CD14-positive monocyte (primary cell): ENCODE measurements at places on chromosomes 6 and 20. TPM values are rescaled to one million over a fixed set of nuclear protein-coding genes. Genes with fewer than 3 reads are reported as not detected.

The MUCL3 gene
- polyA plus RNA-seq = not detected in 2 replicates

The ADGB gene
- polyA plus RNA-seq = not detected

The ENPP1 gene
- polyA plus RNA-seq = not detected

The CALHM4 gene
- polyA plus RNA-seq = not detected in 2 replicates

The ID4 gene
- not detected for polyA plus RNA-seq

The CDH4 gene
- not detected for polyA plus RNA-seq

The CYB5R4 gene
- 116 TPM for polyA plus RNA-seq

GRCh38 chr6:159151266-159151855 is 17.8 kb upstream of the FNDC1 start:
- no peak overlapping the region for H3K4me3 ChIP-seq
- no peaks in the 10 kb centered on the region for H3K27me3 ChIP-seq
- no peak overlapping the region for H3K27ac ChIP-seq
- peaks cover 6% of the 10 kb centered on the region for H3K4me1 ChIP-seq
- peak; percentile 66 for DNase-seq

DNA sequence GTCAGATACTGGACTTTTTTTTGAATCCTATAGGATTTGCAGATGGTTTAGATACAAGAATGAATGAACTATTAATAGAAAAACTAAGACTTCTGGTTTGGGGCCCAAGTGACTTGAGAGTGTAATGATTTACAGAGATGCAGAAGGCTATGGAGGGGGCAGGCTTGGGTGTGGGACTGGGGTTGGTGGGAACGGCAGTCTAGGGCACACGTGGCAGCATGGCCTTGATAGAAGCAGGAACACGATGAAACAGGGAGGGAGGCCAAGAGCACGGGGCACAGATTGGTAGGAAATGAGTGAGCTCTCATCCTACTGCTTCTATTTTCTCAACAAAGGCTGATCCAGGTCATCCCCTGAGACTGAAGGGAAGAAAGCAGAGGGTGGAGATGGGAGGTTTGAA is 3.4 kb upstream of the UST start:
- no peaks in the 10 kb centered on the region for H3K36me3 ChIP-seq
- H3K27me3 ChIP-seq = peaks cover 19% of the 10 kb centered on the region
- no peak overlapping the region for H3K4me3 ChIP-seq
- H3K27ac ChIP-seq = no peak overlapping the region
- DNase-seq = no peak
- peaks cover 21% of the 10 kb centered on the region for H3K4me1 ChIP-seq

GRCh38 chr20:62267543-62267942 is 29.2 kb downstream of the OSBPL2 start:
- H3K27me3 ChIP-seq = no peaks in the 10 kb centered on the region
- H3K27ac ChIP-seq = no peak overlapping the region
- DNase-seq = no peak
- no peak overlapping the region for H3K4me3 ChIP-seq
- H3K36me3 ChIP-seq = peaks cover 89% of the 10 kb centered on the region
- H3K4me1 ChIP-seq = no peaks in the 10 kb centered on the region

DNA sequence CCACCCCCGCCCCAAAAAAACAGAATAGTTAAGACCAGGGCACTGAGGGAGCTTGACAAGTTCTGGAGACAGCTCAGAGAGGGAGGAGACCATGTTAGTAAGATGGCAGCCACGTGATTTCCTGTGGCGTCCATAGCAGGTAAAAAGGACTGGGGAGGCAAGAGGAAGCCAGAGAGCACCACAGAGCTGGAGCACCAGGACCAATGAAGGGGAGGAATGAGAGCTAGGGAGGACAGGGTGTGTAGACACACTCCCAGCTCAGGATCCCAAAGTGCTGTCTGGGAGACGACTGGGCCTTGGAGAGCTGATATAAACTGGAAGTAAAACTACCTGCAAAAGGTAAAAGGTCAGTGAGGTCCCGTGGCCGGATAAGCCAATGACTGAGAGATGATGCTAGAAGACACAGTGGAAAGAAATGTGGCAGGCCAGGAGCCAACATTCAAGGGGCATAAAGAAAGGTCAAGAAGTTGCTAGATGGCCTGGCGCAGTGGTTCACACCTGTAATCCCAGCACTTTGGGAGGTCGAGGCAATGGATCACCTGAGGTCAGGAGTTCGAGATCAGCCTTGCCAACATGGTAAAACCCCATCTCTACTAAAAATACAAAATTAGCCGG is 39.0 kb downstream of the SLC23A2 start:
- peaks cover 13% of the 10 kb centered on the region for H3K4me1 ChIP-seq
- H3K27ac ChIP-seq = no peak overlapping the region
- H3K27me3 ChIP-seq = no peaks in the 10 kb centered on the region
- H3K4me3 ChIP-seq = no peak overlapping the region

DNA sequence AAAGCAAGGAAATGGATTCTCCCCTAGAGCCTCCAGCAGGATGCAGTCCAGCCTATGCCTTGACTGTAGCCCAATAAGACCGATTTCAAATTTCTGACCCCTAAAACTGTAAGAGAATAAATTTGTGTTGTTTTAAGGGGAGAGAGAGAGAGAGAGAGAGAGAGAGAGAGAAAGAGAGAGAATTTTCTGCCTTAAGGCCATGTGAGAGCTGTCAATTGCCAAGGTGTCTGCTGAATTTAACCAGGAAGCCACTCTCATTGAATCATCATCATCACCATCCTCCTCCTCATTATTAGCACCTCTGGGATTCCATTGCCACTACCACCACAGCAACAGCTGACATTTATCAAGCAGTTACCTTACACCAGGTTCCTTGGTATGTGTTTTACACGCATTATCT is 27.8 kb upstream of the TNFRSF21 start:
- no peak for DNase-seq
- peaks cover 15% of the 10 kb centered on the region for H3K4me1 ChIP-seq
- no peaks in the 10 kb centered on the region for H3K27me3 ChIP-seq
- H3K27ac ChIP-seq = no peak overlapping the region

- H3K27ac ChIP-seq = no peak overlapping the region
- no peaks in the 10 kb centered on the region for H3K27me3 ChIP-seq
- no peak overlapping the region for H3K4me3 ChIP-seq
- no peaks in the 10 kb centered on the region for H3K4me1 ChIP-seq
- H3K36me3 ChIP-seq = no peaks in the 10 kb centered on the region
- DNase-seq = no peak
Measured at GRCh38 chr6:157596886-157597285, 215.9 kb downstream of the ZDHHC14 start.

DNA sequence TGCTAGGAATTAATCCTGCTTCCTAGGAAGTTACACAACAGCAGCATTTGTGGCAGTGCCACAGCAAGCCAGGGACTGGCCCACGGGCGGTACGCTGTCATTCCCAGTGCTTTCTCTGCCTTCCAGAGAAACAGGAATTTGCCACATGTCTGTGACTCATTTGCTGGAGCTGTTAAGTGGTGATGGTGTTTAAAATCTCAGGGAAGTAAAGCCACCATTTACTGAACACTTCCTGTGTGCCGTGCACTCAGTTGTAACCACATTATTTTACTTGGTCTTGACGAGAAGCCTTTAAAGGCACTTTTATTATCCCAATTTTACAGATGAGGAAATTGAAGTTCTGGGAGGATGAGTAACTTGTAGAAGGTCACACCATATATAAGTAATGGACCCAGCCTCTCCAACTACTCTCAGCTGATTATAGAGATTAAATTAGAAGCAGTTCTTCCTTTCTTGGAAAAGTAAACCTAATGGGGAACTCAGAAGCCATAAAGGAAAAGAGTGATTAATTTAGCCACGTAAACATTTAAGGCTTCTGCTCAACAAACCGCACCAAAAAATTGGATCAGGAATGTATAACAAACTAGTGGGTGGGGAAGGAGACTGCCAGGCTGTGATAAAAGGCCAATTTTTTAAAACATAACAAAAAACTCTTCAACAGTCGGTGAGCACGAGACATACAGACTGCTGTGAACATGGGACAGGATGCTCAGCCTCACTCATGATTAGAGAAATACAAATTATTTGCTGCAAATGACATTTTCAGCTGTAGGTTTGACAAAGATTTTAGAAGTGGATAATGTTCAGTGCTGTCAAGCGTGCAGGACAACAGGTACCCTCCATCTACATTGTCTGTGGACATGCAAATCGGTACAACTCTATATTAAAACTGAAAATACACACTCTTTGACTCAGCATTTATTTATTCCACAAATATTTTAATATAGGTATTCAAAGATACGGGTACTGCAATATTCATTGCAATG is 311.2 kb downstream of the NRN1 start:
- peak overlapping the region; percentile 16 for H3K4me3 ChIP-seq
- H3K4me1 ChIP-seq = peaks cover 45% of the 10 kb centered on the region
- H3K27me3 ChIP-seq = no peaks in the 10 kb centered on the region
- DNase-seq = peak; percentile 69

GRCh38 chr6:2563635-2564034 is 187.1 kb downstream of the MYLK4 start:
- H3K27ac ChIP-seq = no peak overlapping the region
- H3K4me3 ChIP-seq = no peak overlapping the region
- no peaks in the 10 kb centered on the region for H3K36me3 ChIP-seq
- no peaks in the 10 kb centered on the region for H3K4me1 ChIP-seq
- H3K27me3 ChIP-seq = no peaks in the 10 kb centered on the region

DNA sequence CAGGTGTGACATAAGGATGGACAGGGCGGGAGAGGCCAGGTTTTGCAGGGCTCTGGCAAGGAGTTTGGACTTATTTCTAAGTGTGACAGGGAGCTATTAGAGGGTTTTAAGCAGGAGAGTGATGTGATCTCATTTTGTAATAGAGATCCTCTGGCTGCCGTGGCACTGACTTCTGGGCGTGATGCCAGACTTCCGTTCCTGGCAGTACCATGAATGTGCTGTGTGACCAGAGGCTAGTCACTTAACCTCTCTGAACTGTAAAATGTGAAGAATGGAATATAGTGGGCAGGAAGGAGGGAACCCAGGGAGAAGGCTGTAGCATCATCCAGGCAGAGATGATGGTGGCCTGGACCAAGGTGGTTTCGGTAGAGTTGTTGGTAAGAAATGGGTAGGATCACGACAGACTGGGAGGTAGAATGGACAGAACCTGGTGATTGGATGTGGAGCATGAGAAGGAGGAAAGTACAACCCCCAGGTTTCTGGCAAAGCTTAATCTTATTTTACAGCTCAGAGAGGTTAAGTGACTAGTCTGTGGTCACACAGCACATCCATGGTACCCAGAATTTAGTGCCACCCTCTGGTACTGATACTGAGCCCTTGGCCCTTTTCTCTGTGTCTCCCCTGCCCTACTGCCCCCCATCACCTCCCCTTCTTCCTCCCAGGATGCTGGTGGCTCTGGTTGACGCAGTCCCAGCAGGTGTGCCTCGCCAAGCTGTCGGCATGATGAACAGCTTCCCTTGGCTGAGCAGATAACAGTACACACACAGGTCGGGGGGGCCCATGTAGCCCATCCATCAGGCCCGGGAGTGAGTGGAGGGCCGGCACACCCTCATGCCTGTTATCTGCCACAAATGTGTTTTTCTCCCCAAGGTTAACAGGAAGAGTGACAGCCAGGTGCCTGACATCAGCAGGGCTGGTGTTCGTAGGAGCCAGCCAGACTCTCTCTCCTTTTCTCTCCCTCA is 52.9 kb upstream of the CTNNBL1 start:
- H3K27ac ChIP-seq = no peak overlapping the region
- no peaks in the 10 kb centered on the region for H3K4me1 ChIP-seq
- H3K36me3 ChIP-seq = no peaks in the 10 kb centered on the region
- DNase-seq = no peak
- H3K4me3 ChIP-seq = no peak overlapping the region
- H3K27me3 ChIP-seq = peaks cover 7% of the 10 kb centered on the region

DNA sequence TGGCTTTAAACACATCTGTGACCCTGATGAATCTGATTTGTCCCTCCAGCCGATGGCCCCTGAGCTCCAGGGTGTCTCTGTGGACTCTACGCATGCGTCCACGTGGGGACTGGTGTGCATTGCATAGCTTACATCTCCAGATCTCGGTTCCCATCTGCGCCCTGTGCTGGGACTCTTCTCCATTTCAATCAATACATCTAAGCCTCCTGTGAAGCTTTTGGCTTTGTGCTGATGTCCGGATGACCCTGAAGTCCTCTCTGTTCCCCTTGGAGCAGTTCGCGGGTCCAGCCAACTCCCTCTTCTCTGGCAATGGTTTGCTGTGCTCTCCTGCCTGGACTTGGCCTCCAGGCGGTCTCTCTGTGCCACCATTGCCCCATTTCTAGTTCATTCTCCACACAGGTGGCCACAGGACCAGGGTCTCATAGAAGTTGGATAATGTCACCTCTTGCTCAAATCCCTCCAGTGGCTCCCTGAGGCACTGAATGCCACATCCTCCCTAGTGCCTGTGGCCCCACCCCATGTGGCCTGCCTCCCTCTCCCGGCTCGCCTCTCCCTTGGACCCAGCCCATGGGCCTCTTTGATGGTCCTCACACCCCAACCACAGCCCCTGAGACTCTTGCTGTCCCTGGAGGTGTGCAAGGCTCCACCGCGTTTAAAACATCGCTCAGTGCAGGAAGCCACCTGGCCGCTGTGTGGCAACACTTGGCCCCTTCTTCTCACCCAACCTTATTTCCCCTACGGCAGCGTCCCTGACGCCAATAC is 155.4 kb downstream of the SYCP2 start:
- no peak overlapping the region for H3K4me3 ChIP-seq
- H3K4me1 ChIP-seq = no peaks in the 10 kb centered on the region
- H3K27ac ChIP-seq = no peak overlapping the region

- H3K27me3 ChIP-seq = no peaks in the 10 kb centered on the region
- peaks cover 2% of the 10 kb centered on the region for H3K36me3 ChIP-seq
- peak overlapping the region; percentile 93 for H3K4me3 ChIP-seq
Measured at GRCh38 chr20:63955281-63955826, 862 bp downstream of the UCKL1 start.

DNA sequence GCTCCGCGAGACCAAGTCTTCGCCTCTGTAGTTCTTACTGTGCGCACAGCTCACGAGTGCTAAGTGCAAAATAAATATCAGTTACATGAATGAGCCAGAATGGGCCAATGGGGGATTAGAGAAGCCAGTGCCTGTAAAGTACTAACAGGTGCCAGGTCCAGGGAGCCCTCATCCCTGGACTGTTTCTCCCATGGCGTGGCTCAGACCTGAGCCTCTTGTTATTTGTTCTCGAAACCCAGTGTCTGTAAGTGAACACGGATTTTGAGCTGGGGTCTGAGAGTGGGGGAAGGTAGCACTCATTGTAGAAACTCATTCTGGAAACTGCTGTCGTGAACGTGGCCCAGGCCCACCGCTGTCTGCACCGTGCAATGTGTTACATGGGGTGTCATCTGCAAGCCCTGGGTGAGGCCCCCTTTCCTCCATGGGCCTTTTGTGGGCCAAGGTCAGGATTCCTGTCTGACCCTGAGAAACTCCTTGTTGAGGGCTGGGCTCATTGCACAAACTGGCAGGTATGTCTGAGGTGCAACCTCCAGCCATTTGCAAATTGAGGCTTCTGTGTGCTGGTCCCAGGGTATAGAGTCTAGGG is 154.7 kb downstream of the SYCP2 start:
- H3K36me3 ChIP-seq = no peaks in the 10 kb centered on the region
- DNase-seq = no peak
- no peaks in the 10 kb centered on the region for H3K27me3 ChIP-seq
- H3K4me3 ChIP-seq = no peak overlapping the region

GRCh38 chr6:150761771-150762170 is 103.7 kb upstream of the MTHFD1L start:
- H3K27me3 ChIP-seq = no peaks in the 10 kb centered on the region
- no peaks in the 10 kb centered on the region for H3K36me3 ChIP-seq
- H3K27ac ChIP-seq = no peak overlapping the region
- DNase-seq = no peak

GRCh38 chr6:116087437-116088027 is 13.1 kb upstream of the NT5DC1 start:
- H3K36me3 ChIP-seq = no peaks in the 10 kb centered on the region
- H3K27ac ChIP-seq = no peak overlapping the region
- no peak for DNase-seq
- no peaks in the 10 kb centered on the region for H3K27me3 ChIP-seq
